ENCODE measurements at places on chromosomes 7 and 10.

- H3K27ac ChIP-seq = no peak overlapping the region
- no peaks in the 10 kb centered on the region for H3K36me3 ChIP-seq
- no peaks in the 10 kb centered on the region for H3K27me3 ChIP-seq
- peak; percentile 34 for DNase-seq
- no peak overlapping the region for H3K4me3 ChIP-seq
- H3K4me1 ChIP-seq = no peaks in the 10 kb centered on the region
These were observed 391.0 kb downstream of the SUGCT start for GRCh38 chr7:40525764-40526163.

DNA sequence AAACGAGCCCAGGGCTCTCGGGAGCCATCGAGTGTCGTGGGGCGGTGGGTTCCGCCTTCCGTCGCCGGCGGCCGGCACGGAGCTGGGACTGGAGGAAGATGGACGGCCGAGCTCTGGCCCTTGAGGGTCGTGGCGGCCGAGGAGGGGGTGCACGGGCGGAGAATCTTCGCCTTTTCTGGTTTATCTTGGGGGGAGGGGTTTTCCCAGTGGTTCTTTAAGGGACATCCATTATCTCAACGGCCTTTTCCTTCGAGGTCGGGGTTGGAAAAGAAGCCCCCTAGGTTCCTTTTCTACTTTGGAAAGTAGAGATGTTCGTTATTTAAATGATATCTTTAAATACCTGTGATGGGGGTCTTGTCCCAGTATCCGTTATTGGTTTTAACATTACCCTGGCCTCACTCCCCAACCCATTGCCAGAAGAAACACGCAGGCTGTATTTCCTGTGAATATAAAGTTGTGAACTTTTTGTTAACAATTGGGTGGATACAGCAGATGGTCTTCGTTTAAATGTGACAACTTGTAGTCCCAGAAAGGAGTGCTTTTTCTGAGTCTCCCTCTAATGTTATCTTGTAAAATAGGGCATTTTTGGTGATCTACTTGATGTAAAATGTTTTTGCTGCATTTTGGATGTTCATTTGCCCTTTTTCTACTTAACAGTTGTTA, 765 bp downstream of the CCAR1 start:
- no peaks in the 10 kb centered on the region for H3K36me3 ChIP-seq
- H3K27ac ChIP-seq = peak overlapping the region; percentile 95
- no peak for DNase-seq
- H3K27me3 ChIP-seq = no peaks in the 10 kb centered on the region
- H3K4me3 ChIP-seq = peak overlapping the region; percentile 88
- peaks cover 9% of the 10 kb centered on the region for H3K4me1 ChIP-seq

GRCh38 chr10:119353421-119353820, 146.1 kb downstream of the GRK5 start:
- no peak overlapping the region for H3K27ac ChIP-seq
- no peak overlapping the region for H3K4me3 ChIP-seq
- H3K36me3 ChIP-seq = no peaks in the 10 kb centered on the region
- no peak for DNase-seq
- peaks cover 17% of the 10 kb centered on the region for H3K4me1 ChIP-seq

DNA sequence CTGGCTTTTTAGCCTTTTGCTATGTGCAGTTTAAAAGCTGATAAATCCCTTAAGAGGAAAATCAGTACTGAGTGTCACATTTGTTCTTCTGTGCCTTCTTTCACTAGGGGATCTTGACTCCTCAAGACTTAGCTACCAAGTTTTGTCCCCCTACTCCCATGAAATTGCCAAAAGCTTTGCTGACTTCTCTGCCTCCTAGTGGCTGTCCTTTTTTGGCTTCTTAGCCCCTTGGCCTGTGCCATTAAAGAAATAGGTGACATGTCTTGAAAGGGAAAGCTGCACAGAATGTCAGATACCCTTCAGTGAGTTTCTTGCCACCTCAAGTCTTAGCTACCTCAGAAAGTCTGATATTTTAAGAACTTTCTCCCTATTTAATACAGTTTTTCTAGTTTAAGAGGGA, 10.5 kb downstream of the MKLN1 start:
- H3K36me3 ChIP-seq = no peaks in the 10 kb centered on the region
- H3K4me1 ChIP-seq = peaks cover 29% of the 10 kb centered on the region
- no peaks in the 10 kb centered on the region for H3K27me3 ChIP-seq
- DNase-seq = no peak
- no peak overlapping the region for H3K4me3 ChIP-seq
- no peak overlapping the region for H3K27ac ChIP-seq

DNA sequence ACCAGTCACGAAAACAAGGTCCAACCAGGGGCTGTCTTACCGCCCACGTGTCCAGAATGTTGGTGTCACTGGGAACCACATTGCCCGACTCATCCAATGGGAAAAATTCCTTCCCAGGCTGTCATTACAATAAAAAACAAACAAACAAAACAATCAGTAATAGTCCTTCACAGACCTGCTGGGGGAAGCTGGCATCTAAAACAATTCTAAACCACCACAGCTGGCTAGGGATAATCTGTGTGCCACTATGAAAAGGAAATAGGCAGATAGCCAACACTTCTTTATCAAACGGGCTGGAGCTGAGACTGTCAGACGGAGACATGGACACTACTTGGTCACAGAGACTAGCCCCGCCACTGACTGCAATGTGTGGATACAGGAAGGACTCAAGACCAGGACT, 9.2 kb downstream of the AKR1B1 start:
- peaks cover 30% of the 10 kb centered on the region for H3K4me1 ChIP-seq
- no peaks in the 10 kb centered on the region for H3K27me3 ChIP-seq
- no peak overlapping the region for H3K4me3 ChIP-seq

GRCh38 chr10:58943256-58943890, 233.1 kb upstream of the PHYHIPL start:
- no peaks in the 10 kb centered on the region for H3K4me1 ChIP-seq
- H3K27me3 ChIP-seq = no peaks in the 10 kb centered on the region
- no peak for DNase-seq

GRCh38 chr7:14305233-14305866, 315.9 kb upstream of the ETV1 start:
- DNase-seq = no peak
- H3K27ac ChIP-seq = no peak overlapping the region
- H3K4me1 ChIP-seq = no peaks in the 10 kb centered on the region
- no peak overlapping the region for H3K4me3 ChIP-seq

DNA sequence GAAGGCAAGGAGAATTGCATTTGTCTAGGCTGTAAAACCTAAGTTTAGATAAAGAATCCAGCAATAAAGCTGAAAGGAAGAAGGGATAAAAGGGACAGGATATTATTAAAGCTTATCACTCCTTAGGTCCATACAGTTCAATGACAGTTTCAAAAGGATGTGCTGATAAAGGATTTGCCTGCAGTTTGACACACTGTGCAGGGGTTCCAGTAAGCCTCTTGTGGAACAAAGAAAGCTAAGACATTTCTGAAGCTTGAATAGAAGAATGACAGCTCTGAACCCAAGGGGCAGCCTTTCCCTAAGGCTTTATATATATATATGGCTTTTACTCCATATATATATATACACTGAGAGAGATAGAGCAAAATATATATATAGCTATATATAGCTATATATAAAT, 276.8 kb upstream of the GRM3 start:
- H3K4me3 ChIP-seq = no peak overlapping the region
- no peaks in the 10 kb centered on the region for H3K36me3 ChIP-seq
- no peak for DNase-seq
